ENCODE measurements at places on chromosomes 3 and 15.

- no peak for DNase-seq
These were observed 151.1 kb downstream of the OSBPL10 start for GRCh38 chr3:31829826-31830426.

- DNase-seq: no peak
These were observed 287.1 kb downstream of the SQOR start for GRCh38 chr15:45921978-45922377.

- DNase-seq: no peak
These were observed 248.2 kb upstream of the GPR149 start for GRCh38 chr3:154678041-154678654.

GRCh38 chr15:81357180-81357686 is 16.8 kb downstream of the TMC3 start:
- DNase-seq: no peak

DNA sequence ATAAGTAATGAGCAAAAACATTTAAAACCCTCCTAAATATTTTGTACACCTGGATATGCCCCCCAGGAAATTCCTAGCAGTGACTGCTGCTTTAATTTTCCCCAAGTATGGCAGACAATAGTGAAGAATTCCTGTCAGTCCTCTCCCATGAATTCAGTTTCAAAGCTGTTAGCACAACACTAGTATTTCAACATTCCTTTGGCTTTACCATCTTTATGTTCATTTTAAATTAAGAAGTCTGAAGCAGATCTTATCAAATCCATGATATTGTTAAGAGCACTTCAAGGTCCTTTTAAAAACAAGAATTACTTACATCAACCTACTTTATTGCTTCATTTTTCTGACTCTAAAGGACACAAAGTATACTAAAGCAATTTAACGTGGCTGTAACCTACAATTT is 28.8 kb upstream of the CDIN1 start:
- DNase-seq: no peak

DNA sequence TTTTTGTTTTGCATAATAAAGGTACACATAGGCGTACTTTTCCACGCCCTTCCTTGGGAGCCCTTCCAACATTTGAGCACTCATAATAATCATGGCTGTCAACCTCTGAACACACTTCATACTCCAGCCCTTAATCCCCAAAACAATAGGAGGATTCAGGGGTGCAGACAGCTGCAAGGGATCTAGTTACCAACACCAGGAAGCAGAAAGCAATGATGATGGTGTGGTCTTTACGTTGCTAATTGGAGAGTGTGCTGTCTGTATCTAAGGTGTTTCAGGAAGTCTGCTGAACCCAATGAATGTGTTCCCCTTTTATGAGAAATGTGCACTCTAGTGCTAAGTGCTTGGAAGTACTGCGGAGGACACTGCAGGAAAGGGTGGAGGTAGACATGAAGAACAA is 60.3 kb upstream of the PDZRN3 start:
- no peak for DNase-seq

GRCh38 chr15:80159811-80160569 is 7.2 kb downstream of the FAH start:
- DNase-seq: no peak
